GM13976 (cell line): ENCODE measurements at places on chromosomes 11 and 22.
A peak's percentile ranks its signal among the peaks of the same experiment; 100 is the strongest.

GRCh38 chr22:17281440-17281841 lies 62.2 kb upstream of the ADA2 start:
- no peak for DNase-seq

DNA sequence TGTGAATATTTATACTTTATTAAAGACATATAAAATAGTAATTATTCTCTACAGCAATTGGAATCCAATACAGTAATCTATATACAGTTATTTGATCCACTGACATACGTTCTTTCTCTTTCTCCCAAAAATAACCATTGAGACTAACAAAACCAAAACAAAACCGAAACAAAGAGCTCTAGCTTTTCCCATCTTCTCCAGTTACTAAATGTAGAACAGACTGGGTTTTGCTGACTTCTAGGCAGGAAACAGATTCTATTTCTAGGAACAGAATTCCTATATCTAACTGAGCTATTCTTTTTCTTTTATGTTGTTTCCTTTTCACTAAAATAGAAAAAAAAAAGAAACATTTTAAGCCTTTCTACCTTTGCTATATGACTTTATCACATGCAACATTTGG lies 80.1 kb downstream of the PACS1 start:
- DNase-seq = no peak

- no peak for DNase-seq
Measured at GRCh38 chr11:27592098-27592780, 85.7 kb upstream of the LIN7C start.

DNA sequence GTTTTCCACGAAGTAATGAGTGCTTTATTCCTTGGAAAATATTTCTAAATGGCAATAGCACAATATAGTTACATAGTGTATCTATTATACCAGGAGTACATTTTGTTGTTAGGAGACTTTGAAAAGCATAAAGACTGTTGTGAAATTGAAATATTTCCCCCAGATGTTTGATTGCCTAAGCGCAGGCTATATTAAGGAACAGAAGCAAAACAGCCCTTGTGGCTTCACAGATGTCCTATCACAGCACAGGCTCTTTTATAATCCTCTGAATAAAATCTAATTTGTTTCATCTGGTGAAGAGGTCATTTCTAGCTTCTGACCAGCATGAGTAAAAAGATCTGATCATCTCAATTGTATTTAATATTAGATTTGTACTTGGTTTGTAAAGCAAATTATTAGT lies 48.2 kb downstream of the BSX start:
- no peak for DNase-seq

DNA sequence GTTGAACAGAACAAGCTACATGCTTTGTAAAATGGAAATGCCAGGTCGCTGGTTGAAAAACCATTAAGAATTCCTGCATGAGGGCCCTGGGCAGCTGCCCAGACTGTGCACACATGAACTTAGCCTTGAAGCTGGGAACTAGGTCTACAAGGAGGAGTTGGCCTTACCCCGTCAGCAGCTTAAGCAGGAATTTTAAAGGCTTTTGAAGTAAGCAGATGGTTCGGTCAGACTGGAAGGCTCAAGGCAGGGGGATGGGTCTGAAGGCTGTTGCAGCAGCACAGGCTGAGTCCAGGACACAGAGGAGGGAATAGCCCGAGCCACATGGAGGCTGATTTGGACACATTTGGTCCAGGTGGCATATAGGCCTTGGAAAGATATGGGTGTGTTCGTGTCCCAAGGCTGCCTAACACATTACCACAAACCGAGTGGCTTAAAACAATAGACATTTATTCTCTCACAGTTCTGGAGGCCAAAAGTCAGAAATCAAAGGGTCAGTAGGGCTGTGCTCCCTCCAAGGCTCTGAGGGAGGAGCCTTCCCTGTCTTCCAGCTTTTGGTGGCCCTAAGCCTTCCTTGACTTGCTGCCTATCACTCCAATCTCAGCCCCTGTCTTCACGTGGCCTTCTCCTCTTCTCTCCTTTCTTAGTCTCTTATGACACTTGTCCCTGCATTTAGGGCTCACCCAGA lies 11.6 kb downstream of the LIF start:
- DNase-seq = no peak

DNA sequence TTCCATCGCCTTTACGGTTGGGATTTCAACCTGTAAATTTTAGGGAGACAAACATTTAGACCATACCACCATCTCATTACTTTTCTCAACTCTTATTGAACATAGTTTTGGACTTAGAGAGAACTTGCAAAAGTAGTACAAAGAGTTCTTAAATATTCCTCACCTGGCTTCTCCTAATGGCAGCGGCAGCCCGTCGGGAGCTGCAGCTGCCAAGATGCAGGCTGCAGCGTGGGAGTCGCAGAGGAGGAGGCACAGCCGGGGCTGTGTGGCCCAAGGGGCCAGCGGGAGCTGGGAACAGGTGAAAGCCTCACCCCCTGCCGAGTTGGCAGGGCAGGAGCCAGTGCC lies 23.1 kb upstream of the RNASEH2C start:
- DNase-seq = no peak

DNA sequence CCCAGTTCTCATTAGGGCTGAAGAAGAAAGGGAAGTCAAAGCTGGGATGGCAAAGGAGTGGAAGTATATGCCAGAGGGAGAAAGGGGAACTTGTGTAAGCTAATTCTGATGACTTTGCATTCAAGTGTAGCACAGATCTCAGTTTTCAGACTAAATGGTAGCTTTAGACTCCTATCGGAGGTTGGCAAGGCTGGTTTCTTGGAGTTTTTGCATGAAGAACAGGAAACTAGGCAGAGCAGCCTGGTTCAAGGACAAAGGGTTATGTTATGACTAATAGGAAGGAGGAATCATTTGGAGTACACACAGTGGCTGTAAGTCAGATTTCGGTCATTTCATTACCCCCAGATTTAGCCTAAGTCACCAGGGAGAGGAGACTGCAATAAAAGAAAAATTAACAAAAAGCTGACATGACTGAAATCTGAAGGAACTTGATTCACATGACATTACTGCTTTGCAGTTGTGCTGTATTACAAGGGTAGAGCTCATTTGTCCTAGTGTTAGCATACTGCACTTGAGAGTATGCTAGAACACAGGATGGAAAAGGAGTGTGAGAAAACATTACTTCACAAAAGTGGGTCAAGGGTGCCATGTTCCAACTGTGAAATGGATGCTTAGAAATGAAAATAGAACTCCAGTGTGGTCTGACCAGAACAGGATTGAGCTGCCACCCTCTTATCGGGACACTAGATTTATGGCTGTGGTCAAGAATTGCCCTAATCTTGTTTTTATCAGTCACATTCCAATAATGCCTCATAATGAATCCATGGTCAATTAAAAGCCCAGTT lies 23.6 kb downstream of the ADM start:
- DNase-seq = no peak

DNA sequence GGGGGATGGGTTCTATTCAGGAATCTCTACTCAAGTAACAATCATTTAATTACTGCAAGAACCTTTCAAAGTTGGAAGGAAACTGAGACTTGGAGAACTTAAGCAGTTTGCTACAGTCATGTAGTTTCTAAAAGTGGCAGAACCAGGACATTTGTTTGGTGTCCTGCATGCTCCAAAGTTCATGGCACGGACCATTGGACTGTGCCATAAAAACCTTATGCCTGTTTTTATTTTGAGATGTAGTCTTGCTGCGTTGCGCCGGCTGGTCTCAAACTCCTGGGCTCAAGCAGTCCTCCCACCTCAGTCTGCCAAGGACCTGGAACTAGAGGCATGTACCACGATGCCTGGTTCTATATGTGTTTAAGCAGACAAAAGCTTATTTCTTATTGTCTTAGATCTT lies 18.6 kb upstream of the AIFM3 start:
- no peak for DNase-seq

DNA sequence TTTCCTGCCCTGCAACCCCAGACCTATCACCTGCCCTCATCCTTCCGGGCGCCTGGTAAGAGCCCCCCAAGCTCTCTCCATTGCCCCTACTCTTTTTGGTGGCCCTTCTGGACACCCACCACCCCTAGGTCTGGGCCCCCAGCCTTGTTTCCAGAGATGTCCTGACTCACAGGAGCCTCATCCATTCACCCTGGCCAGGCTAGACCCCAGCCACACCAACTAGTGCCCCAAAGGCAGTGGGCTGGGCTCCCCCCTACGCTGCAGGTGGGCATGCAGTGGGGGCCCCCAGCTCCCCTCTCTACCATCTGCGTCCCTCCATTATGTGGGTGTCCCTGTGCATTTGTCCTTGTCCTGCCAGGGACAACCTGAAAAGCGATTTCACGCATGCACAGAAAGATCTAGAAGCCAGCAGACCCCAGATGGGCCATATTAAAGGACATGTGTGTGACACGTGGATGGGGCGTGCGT lies 1.4 kb downstream of the MRGPRF start:
- no peak for DNase-seq

GRCh38 chr11:70490208-70490607 lies 91.9 kb downstream of the CTTN start:
- DNase-seq = peak; percentile 76

DNA sequence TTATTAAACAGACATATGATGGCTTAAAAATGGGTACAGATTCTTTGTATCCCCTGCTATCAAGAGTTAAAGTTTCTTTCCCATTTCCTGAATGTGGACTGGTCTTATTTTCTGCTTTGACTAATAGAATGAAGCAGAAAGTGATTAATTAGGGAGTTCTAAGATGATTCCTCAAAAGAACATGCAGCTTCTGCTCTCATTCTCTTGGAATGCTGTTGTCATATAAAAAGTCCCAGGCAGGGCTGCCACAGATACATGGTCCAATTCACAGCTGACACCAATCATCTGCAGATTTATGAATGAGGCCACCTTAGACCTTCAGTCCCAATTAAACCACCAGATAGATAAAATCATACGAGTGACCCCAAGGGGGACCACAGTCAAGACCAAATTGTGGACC lies 844.5 kb upstream of the RAG2 start:
- no peak for DNase-seq

DNA sequence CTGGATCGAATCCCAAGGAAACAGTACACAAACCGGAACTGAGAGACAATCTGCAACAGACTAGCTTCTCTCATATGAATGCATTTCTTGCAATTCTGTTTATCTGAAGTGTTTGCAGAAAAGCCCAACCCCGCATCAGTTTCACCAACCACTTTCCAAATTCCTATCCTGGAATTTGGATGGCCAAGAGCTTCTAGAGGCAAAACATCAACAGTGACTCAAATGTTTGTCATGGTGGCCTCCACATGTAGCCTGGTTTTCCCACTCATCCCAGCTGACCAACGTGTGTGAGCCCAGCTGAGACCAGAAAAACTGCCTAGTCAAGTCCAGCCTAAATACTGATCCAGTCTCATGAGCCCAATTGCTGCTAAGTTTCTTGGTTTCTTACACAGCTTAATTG lies 8.3 kb upstream of the MIEF1 start:
- no peak for DNase-seq

- peak; percentile 30 for DNase-seq
Measured at GRCh38 chr11:27497284-27497866, 9.2 kb downstream of the LIN7C start.

GRCh38 chr22:17412232-17412631 lies 43.0 kb downstream of the CECR2 start:
- DNase-seq = no peak

DNA sequence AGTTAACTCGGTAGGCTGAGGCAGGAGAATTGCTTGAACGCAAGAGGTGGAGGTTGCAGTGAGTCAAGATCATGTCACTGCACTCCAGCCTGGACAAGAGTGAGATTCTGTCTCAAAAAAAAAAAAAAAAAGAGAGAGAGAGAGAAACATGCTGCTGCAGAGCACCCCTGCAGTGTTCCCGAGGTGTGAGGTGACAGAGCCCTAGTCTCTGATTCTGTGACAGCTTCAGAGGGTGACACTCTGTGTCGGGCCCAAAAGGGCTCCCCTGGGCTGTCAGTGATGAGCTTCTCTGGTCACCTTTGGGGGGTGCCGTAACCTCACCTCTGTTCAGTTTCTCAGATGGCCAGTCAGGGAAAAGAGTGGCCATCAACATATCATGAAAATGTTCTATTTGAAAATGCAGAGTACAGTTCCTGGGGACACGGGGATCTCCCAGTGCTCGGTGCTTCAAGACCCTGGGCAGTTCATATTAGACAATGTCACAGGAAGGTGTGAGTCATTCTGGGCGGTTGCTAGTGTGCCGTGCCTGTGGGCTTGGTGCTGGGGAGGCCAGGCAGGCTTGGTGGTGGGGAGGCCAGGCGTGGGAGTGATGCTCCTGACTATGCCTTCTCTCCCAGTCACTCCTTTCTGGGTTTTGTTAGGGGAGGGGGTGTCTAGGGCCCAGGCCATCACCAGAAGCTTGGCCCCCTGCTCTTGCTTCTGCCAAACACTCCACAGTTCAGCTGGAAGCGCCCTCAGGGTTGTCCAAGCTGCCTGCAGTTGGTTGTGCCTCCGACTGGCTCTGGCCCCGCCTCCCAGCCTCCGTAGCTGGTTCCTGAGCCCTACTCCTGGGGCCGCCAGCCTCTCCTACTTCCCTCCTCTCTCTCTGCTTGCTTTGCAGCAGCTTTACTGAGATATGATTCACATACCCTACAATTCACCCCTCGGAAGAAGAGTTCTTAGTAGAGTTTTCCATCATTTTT lies 52.5 kb upstream of the CLDN5 start:
- peak; percentile 70 for DNase-seq

GRCh38 chr11:109933126-109933525 lies 160.1 kb upstream of the ZC3H12C start:
- no peak for DNase-seq

- DNase-seq = no peak
Measured at GRCh38 chr22:34966980-34967565, 98.9 kb upstream of the ISX start.

GRCh38 chr11:71352226-71352625 lies 96.0 kb downstream of the DHCR7 start:
- no peak for DNase-seq

GRCh38 chr11:19951558-19952115 lies 208.6 kb downstream of the DBX1 start:
- peak; percentile 53 for DNase-seq

DNA sequence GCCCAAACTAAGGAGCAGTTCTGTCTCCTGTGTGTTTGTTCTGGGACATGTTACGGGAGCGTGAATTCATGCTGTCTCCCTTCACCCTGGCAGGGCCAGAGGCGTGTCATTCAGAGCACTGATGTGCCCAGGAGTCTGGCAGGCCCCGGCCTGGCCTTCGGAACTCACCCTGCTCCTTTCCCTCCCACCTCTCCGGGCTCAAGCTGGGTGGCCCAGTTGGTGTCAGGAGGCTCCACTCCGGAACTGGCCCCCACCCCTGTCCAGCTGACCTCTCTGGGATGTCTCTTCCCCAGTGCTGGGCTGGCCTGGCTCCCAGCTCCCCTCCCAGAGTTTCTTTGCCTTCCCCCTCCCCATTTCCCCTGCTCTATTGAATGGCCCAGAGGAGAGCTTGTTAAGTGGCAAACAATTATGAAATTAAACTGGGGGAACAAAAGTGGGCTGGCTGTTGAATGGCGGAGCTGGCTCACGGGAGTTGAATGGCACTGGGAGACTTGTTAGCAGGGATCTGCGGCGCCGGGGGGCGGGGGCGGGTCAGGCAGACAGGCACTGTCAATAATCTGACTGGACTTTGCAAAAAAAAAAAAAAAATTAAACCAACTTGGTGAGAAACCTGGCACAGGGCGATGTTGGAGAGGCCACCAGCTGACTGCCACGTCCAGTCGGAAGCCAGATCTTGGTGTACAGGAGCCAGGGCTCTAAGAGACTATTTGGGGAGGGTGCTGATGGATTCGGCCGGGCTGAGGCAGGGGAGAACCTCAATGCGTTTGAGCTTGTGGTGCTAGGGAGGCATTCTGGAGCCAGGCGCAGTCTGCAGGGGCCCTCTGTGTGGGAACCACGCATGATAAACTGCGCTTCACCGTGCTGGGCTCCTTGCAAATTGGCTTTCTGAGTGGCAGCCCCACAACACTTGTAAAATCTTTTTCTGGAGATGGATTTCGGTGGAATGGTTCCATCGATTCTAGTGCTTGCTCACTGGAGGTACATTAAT lies 1.3 kb downstream of the MPPED1 start:
- no peak for DNase-seq
